ENCODE measurements at places on chromosomes 16 and 17.

- no peak for DNase-seq
These were observed 37.2 kb downstream of the IRF8 start for GRCh38 chr16:85935974-85936760.

DNA sequence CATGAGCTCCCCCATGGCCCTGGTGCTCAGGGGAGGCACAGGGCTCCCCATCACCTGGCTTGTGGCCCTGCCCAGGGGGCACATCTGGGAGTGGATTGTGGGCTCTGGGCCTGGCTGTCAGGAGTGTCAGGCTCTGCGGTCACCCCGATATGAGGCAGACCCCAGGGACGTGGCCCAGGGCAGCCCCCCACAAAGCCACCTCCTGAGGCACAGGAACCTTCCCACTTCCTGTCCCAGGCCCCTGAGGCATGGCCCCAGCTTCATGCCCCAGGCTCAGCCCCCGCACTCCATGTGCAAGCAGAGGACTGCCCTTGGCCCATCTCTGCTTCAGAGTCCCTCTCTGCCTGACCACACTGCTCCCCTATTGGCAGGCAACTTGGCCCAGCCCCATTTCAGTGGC is 160.3 kb downstream of the PCTP start:
- DNase-seq = no peak

DNA sequence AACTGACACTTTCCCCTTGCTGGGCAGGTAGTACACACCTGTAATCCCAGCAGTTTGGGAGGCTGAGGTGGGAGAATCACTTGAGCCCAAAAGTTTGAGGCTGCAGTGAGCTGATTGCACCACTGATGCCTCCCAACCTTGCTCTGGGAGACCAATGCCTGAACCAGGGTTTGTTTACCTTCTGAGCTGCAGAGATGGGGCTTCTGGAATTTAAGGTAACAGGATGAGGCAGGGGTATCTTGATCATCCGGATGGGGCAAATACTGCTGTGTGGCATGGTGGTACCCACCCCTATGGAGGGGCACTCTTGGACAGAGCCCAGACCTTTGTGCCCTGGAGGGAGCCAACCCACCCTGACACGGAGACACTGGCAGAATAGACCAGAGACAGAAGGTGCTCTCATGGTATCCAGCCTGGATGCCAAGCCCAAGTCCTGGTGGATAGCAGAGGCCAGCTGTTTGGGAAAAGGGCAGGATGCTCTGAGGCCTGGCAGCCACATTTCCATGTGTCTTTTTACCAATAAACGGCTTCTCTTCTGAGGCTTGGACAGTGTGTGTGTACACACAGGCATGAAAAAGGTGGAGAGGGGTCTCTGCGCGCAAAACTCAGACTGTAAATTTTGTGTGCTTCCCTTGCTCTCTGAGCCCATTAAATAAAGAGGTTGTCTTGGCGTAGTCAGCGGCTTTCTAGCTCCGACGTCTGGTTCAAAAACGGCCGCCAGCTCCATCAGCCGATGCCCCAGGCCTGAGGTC is 4.4 kb downstream of the ZNF48 start:
- DNase-seq = no peak

GRCh38 chr16:17470908-17471718 is at the start of gene XYLT1:
Gene XYLT1 (minus strand): TSS chr16:17470960. CDS start chr16:17470796, 164 bp downstream.
- peak; percentile 89 for DNase-seq

Data from suprapubic skin (tissue), 4 donors.